ENCODE measurements at places on chromosomes 2 and 18. TPM values are rescaled to one million over a fixed set of nuclear protein-coding genes. Genes with fewer than 3 reads are reported as not detected.

DNA sequence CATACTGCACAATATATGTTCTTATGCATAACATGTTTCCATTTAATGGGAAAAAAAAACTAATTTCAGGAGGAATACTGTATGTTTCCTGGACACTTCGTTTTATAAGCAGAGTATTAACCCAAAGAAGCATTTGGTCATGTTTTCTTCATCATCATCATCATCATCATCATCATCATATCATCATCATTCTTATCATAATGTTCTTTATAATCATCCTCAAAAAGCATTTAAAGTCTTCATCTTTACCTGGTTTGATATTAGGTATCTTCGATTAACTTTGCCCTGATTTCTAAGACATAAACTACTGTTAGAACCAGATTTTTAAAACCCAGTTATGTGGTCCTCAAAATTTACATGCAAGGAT lies 47.9 kb downstream of the ZEB2 start:
- H3K36me3 ChIP-seq: no peaks in the 10 kb centered on the region
- no peak overlapping the region for H3K4me3 ChIP-seq
- no peak for DNase-seq
- H3K27ac ChIP-seq: no peak overlapping the region
- H3K27me3 ChIP-seq: no peaks in the 10 kb centered on the region

- no peak overlapping the region for H3K27ac ChIP-seq
- DNase-seq: no peak
- no peaks in the 10 kb centered on the region for H3K27me3 ChIP-seq
- no peaks in the 10 kb centered on the region for H3K4me1 ChIP-seq
Observed at GRCh38 chr2:233680361-233681045, 1.2 kb upstream of the UGT1A7 start.

COL4A3 gene
- 1.3 TPM for total RNA-seq

EFHD1 gene
- 11.9 TPM for total RNA-seq

- H3K27me3 ChIP-seq: no peaks in the 10 kb centered on the region
- peak; percentile 88 for DNase-seq
- H3K4me3 ChIP-seq: peak within 1 kb of the TSS; percentile 79
- H3K36me3 ChIP-seq: peaks cover 4% of the 10 kb centered on the region
Observed at GRCh38 chr2:100416935-100417710, at the start of gene CHST10. Gene CHST10, minus strand, starts transcription at chr2:100417668. Its CDS starts 10,993 bp downstream, at chr2:100406675.

- H3K4me1 ChIP-seq: no peaks in the 10 kb centered on the region
- no peaks in the 10 kb centered on the region for H3K27me3 ChIP-seq
- H3K27ac ChIP-seq: no peak overlapping the region
- DNase-seq: no peak
- H3K36me3 ChIP-seq: no peaks in the 10 kb centered on the region
Observed at GRCh38 chr2:181312515-181312927, 144.7 kb upstream of the ITGA4 start.

GRCh38 chr2:127015106-127015910 lies 91.6 kb downstream of the BIN1 start:
- no peak for DNase-seq
- H3K36me3 ChIP-seq: no peaks in the 10 kb centered on the region
- H3K4me3 ChIP-seq: no peak overlapping the region
- H3K27ac ChIP-seq: no peak overlapping the region

GRCh38 chr2:200483729-200484198 lies 26.1 kb downstream of the KCTD18 start:
- DNase-seq: peak; percentile 66
- H3K27ac ChIP-seq: no peak overlapping the region
- H3K36me3 ChIP-seq: no peaks in the 10 kb centered on the region
- H3K4me1 ChIP-seq: peaks cover 15% of the 10 kb centered on the region
- no peak overlapping the region for H3K4me3 ChIP-seq

HOXD13 gene
- not detected for total RNA-seq

DNA sequence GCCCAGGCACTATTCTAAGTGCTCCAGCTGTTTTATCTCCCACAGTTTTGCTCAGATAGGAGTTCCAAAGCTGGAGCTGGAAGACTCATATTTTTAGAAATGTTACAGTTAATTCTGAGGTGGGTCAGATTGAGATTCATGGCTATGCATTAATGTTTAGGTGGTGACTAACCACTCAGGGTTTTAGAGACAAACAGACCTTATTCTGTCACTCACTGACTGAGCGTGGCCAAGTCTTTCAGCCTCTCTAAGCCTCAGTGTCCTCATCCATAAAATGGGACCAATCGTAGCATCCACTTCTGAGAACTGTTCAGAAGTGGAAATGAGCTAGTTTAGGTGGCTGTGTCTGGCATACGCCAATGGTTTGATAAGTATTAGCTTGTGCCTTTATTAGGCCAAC lies 4.3 kb upstream of the CASP8 start:
- no peak overlapping the region for H3K27ac ChIP-seq
- no peak overlapping the region for H3K4me3 ChIP-seq
- DNase-seq: no peak
- H3K36me3 ChIP-seq: no peaks in the 10 kb centered on the region
- H3K4me1 ChIP-seq: peaks cover 44% of the 10 kb centered on the region

DNA sequence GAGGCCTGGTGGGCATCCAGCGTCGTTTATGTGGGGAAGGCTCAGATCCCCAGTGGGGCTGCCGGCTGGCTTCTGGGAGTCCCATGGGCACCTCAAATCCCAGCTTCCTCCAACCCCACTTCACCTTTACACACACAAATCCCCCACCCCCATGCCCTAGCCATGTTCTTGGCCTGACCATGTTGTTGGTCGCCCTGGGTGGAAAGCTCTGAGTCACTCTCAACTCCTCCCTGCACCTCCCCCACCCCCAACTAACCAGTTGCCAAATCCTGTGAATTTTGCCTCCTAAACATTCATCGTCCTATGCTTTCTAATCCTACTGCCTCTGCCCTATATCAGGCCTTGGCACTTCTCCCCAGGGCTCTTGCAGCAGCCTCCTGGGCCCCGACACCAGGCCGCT lies 6.4 kb downstream of the TNS1 start:
- H3K27me3 ChIP-seq: no peaks in the 10 kb centered on the region
- H3K4me3 ChIP-seq: no peak overlapping the region
- no peak for DNase-seq

GRCh38 chr2:5664278-5664681 lies 27.9 kb upstream of the SOX11 start:
- DNase-seq: no peak
- H3K27ac ChIP-seq: no peak overlapping the region
- H3K4me1 ChIP-seq: no peaks in the 10 kb centered on the region
- no peaks in the 10 kb centered on the region for H3K27me3 ChIP-seq
- no peaks in the 10 kb centered on the region for H3K36me3 ChIP-seq
- H3K4me3 ChIP-seq: no peak overlapping the region

- H3K27me3 ChIP-seq: no peaks in the 10 kb centered on the region
- no peak for DNase-seq
- no peak overlapping the region for H3K4me3 ChIP-seq
- H3K4me1 ChIP-seq: no peaks in the 10 kb centered on the region
Observed at GRCh38 chr2:67165523-67165990, 231.6 kb upstream of the ETAA1 start.

GRCh38 chr18:79790996-79791972 lies 6.5 kb upstream of the KCNG2 start:
- H3K27me3 ChIP-seq: peaks cover 39% of the 10 kb centered on the region
- no peaks in the 10 kb centered on the region for H3K36me3 ChIP-seq
- H3K4me3 ChIP-seq: no peak overlapping the region
- H3K4me1 ChIP-seq: peaks cover 27% of the 10 kb centered on the region

DNA sequence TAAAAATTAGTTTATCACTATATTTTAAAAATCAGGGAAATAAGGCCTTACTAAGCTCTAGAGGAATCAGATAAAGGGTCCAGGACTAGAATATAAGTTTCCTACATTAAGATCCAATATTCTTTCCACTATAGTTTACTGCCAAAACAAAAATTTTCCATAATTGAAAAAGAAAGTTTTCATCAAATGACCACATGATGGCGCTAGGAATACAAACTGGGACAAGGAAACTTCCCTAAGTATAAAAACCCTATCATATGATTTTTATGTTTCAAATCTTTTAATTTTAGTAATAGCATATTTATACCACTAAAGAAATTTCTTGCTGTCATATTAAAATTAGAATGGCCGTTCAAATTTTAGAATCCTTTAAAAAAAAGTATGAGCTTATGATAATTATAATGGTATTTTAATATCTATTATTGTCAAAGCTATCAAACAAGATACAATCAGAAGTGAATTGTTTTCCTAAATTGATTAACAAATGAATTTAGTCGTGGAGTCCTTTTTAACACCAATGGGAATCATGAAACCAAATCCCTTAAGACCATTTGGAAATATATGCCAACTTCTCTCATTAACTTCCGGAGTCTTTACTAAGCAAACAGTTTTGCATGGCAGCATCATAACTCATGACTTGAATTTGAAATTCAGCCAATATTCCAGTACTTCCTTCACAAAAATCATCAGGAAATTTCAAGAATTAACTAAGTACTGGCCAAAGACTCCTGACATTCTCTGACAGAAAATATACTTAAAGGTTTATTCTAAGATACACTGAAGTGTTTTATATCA lies 70.3 kb downstream of the SCN1A start:
- no peak overlapping the region for H3K27ac ChIP-seq
- no peak overlapping the region for H3K4me3 ChIP-seq
- DNase-seq: peak; percentile 29
- no peaks in the 10 kb centered on the region for H3K27me3 ChIP-seq
- no peaks in the 10 kb centered on the region for H3K36me3 ChIP-seq

DNA sequence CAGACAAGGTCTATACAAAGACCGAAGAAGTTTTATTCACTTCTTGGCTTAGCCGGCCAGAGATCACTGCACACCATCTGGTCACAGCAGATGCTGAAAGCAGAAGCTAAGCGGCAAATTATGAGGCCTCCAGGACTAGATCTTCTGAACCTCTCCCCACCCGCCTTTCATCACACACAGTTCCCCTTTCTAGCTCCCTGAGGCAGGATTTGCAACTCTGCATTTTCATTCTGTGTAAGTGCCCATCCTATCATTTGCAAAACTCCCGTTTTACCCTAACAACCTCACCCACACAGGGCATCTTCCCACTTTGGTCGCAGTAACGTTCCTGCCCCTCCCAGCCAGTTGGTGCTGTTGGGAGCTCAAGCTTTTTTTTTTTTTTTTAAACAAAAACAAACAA lies 3.1 kb upstream of the MOB1A start:
- H3K27me3 ChIP-seq: no peaks in the 10 kb centered on the region
- H3K27ac ChIP-seq: peak overlapping the region; percentile 72
- no peak for DNase-seq
- no peak overlapping the region for H3K4me3 ChIP-seq
- peaks cover 3% of the 10 kb centered on the region for H3K36me3 ChIP-seq
- H3K4me1 ChIP-seq: peaks cover 18% of the 10 kb centered on the region

- no peak for DNase-seq
- no peak overlapping the region for H3K4me3 ChIP-seq
- H3K27me3 ChIP-seq: no peaks in the 10 kb centered on the region
- no peaks in the 10 kb centered on the region for H3K4me1 ChIP-seq
- H3K27ac ChIP-seq: no peak overlapping the region
- H3K36me3 ChIP-seq: no peaks in the 10 kb centered on the region
Observed at GRCh38 chr2:170878066-170878465, 51.0 kb upstream of the GORASP2 start.

DNA sequence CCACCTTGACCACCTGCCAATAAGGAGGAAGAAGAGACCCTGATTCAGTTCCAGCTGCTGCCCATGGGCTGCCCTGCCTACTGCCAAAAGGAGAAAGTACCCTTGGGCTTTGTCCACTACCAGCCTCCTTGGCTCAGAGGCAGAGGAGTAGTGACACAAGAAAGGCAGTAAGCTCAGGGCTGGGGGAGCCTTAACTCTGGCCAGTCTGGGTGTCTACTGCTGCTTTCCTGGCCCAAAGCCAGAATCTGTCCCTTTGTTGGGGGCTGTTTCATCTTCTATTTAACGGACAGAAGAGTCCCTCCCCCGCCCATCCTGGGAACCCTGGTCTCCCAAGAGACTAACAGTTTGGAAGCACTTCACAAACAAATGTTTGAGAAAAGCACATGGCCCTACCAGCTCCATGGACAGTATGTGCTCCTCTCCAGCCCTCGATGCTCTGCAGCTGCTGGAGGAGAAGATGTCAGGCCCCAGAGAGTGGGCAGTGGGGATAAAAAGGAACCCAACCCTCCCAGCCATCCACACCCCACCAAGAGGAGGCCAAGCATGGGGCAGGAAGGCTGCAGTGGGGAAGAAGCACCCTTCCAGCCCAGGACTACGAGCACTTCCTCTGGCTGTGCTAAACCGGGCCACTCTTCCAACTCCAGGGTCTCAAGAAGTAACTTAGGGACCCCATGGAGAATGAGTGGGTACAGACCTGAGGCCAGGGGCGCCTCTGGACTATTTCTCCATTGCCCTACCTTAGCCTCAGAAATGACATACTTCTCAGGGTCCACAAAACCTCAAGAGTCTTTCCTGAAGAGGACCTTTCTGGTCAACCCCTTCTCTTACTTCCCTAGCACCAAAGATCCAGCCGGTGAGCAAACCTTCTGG lies 1.2 kb downstream of the ATG9A start:
- peak overlapping the region; percentile 82 for H3K4me3 ChIP-seq
- DNase-seq: no peak
- H3K27me3 ChIP-seq: no peaks in the 10 kb centered on the region

DNA sequence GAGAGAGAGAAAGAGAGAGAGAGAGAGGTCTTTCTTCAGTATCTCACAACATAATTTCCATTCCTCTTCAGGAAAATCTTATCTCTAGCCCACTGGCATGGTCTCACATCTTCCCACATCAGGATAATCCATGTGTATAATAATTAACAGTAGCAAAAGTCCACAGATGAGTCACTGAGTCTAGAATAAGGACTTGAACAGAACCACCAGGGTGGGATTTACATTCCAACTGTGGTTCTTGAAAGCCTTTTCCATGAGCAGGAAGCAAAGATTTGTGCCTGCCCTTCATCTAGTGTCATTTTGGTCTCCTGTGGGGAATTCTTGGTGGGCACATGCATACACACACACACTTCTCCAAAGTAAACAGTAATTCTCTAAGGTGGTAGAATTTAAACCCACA lies 107.1 kb upstream of the TCF4 start:
- no peak overlapping the region for H3K4me3 ChIP-seq
- H3K27ac ChIP-seq: no peak overlapping the region
- H3K4me1 ChIP-seq: no peaks in the 10 kb centered on the region
- H3K36me3 ChIP-seq: no peaks in the 10 kb centered on the region
- no peaks in the 10 kb centered on the region for H3K27me3 ChIP-seq
- DNase-seq: no peak

DNA sequence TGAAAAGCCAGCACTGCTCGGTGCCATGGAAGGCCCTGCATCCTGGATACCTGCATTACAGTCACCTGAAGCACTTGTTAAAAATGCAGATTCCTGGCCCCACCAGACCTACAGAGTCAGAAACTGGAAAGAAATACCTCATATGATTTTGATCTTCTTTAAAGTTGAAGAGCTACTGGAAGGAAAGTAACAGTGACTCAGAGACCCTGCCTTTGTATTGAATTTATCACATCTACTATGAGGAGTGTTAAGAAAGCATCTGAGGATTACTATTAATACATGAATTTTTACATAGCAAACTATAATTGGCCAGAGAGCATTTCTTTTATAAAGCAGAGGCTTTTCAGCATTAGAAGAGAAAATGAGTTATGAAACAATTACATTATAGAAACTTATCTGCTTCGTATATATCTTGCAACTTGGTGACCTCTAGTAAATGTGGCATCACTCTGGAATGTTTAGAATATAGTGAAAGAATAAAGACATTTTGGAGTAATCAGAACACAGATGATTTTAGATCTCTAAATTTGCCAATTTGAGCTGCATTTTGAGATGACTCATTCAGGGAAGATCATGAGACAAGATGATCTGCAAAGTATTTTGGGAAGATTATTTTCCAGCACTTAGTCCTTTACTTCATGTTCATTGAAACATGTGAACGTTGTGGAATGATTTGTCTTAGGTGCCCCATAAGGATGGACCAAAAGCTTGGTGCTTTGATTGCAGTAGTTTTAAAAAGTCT lies 12.2 kb downstream of the PTPRM start:
- H3K4me3 ChIP-seq: no peak overlapping the region
- H3K27ac ChIP-seq: no peak overlapping the region
- DNase-seq: no peak

Data from stomach (tissue), 19 donors.